T-helper 2 cell (primary cell): ENCODE measurements at places on chromosomes 11 and 22.

DNA sequence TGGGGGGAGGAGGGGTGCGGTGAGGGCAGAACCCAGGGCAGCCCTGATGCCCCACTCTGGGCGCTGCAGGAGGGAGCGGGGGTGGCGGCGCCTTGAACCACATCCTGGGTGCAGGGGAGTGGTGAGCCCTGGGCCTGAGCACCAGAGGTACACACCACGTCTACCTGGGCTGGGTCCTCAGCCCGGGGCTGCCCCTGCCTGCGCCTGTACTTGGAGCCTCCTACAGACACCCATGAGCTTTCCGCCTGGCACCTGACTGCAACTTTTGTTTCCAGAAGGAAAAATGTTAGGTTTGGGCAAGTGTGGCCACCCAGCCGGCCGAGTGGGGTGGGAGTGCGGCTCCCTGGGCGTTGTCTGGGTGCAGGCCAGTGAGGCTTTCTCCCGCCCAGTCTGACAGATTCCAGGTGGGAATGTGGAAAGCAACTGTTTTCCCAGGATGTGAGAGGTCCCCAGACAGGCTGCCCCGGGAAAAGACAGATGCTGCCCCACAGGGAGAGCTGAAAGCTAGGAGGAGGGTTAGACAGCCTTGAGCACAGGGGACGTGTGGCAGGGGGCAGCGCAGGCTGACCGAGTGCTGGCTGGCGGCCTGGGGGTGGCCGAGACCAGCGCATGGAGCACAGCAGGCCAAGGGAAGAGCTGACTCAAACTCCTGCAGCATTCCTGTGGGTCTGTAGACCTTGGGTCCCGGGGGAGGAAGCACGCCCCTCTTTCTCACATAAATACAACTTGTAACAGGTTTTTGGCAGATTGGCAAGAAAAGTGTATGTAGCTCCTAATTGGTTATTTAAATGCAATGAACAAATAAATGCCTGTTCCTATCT lies 44.1 kb downstream of the GNB1L start:
- DNase-seq = no peak

GRCh38 chr22:41613456-41613855 lies 7.4 kb downstream of the DESI1 start:
- DNase-seq = no peak

DNA sequence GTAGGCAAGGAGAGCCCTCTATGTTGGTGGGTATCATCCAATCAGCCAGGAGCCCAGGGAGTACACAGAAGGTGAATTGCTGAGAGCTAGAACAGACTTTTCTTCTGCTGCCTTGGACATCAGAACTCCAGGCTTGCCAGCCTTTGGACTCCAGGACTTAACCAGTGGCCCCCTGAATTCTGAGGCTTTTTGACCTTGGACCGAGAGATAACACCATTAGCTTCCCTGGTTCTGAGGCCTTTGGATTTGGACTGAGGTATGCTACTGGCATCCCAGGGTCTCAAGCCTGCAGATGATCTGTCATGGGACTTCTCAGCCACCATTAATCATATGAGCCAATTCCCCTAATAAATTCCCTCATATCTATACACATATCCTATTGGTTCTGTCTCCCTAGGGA lies 21.5 kb downstream of the TCF20 start:
- DNase-seq = no peak

- no peak for DNase-seq
Observed at GRCh38 chr11:8767466-8768142, 85.0 kb downstream of the RPL27A start.

- DNase-seq = no peak
Observed at GRCh38 chr22:46500201-46500600, 37.2 kb downstream of the CELSR1 start.

DNA sequence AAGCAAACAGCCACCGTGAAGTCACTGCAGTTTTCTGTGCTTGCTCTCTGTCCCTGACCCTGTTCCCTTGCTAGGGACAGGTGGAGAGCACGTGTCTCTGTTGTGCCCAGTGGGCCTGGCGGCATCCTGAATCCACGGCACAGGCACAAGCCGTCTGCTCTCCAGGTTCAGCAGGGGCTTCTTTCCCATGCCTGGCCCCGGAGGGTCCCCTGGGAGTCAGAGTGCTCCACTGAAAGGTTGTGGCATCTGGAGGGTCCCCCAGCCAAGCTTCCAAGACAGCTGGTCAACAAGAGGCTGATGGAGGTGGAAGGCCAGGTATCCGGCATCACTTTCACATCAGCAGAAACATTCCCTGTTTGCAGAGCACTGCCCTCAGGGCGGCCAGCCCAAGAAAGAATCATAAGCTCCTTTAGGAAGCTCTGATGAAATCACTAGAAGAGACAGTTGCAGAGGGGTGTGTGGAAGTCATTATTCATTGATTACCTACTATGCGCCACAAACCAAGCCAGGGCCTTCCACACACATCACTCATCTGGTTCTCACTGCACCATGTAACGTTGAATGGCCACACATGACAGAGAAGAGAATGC lies 346.4 kb upstream of the B3GAT1 start:
- DNase-seq = no peak

DNA sequence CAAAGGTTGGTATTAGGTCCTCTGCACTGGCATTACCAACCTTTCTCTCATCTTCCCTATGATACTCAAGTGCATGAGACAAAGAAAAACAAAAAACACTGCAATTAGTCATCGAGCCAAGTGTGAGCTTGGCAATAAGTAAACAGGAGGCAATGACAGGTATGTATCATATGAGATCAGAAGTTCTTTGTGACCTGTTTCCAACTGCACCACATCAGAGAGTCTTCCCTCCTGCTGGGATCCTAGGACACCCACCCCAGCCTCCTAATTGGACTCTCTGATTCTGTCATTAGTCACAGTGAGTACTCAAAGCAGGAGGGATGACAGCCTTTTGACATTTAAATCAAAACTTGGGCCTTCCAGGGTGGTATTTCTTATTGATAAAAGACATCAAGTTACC lies 7.8 kb upstream of the JAML start:
- peak; percentile 46 for DNase-seq

GRCh38 chr11:3174387-3174786 lies 9.3 kb upstream of the OSBPL5 start:
- DNase-seq = no peak

GRCh38 chr11:78202733-78203167 lies 14.0 kb downstream of the USP35 start:
- DNase-seq = no peak

- no peak for DNase-seq
Observed at GRCh38 chr22:46540874-46541273, 3.5 kb upstream of the CELSR1 start.

DNA sequence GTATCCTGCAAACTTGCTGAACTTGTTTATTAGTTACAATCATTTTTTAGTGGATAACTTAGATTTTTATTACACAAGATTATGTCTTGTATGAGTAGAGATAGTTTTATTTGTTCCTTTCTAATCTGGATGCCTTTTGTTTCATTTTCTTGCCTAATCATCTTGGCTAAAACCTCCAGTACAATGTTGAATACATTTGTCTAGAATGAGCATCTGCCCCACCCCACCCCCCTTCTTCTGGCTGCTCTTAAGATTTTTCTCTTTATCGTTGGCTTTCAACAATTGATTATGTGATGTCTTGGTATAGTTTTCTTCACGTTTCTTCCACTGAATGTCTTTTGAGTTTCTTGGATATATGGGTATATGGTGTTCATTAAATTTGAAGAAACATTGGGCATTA lies 37.3 kb upstream of the TUB start:
- DNase-seq = no peak

GRCh38 chr11:59247531-59248227 lies 35.0 kb upstream of the MPEG1 start:
- DNase-seq = peak; percentile 19

- DNase-seq = no peak
Observed at GRCh38 chr11:120079750-120080610, 57.9 kb downstream of the TRIM29 start.

DNA sequence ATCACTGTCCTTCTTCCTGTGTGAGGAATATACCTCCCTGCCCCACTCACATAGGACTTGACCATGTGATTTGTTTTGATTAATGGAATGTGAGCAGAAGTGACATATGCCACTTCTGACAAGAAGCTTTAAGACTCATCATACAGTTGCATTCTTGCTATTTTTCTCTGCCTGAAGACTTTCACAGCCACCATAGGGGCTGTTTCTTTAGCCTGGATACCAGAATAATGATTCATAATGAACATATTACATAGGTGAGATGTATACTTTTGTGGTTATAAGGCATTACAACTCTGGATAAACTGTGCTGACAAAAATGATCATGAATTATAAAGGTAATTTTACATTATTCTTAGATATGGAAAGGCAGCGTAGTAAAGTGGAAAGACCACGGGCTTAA lies 798.0 kb downstream of the DLG2 start:
- DNase-seq = no peak

DNA sequence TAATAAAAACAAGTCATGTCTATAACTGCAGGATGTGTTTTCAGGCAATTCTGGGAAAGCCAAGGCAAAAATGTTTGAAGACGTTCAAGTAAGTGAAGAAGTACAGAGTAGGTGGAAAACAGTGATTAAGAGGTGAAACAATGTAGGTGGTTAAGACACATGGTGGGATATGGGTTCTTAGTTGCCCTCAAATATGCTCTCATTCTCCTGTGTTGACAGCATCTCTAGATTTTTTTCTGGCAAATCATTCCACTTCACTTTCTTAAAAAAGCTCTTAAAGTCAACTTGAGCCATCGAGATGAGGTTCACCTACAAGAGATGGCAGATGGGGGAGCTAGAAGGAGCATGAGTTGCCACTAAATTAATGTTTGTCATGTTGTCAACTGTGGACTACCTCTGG lies 1041.0 kb upstream of the CNTN5 start:
- no peak for DNase-seq

DNA sequence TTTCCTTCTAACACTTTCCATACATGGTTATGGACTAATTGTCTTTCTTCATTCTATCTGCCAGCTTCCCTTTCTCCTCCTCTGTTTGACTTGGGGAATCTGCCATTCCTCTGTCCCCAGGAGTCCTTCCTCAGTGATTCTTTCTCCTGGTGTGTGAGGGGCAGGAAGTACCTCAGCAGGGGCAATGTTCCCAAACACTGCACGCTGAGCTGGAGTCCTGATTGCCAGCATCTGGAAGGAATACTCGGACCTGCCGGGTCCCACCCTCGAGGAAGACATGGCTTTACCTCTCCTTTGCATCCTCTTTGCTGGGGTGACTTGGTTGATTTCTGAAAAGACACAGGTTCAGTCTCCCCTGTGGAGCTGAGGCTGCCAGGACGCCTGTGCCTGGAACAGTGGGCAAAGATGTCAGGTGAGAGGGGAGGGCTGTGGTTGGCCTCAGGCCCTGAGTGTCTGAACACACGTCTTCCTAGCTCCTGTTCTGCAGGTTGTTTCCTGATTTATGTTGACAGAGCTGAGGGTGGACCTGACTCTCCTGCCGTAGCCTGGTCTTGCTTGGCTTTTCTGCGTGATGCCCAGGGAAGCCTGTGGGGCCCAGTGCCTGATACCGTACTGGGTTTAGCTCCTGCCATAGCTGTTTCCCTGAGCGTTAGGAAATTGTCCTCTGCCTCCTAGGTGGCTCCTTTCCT lies 4.3 kb downstream of the COX8A start:
- DNase-seq = no peak

- DNase-seq = no peak
Observed at GRCh38 chr11:12113294-12113693, 2.9 kb downstream of the MICAL2 start.

DNA sequence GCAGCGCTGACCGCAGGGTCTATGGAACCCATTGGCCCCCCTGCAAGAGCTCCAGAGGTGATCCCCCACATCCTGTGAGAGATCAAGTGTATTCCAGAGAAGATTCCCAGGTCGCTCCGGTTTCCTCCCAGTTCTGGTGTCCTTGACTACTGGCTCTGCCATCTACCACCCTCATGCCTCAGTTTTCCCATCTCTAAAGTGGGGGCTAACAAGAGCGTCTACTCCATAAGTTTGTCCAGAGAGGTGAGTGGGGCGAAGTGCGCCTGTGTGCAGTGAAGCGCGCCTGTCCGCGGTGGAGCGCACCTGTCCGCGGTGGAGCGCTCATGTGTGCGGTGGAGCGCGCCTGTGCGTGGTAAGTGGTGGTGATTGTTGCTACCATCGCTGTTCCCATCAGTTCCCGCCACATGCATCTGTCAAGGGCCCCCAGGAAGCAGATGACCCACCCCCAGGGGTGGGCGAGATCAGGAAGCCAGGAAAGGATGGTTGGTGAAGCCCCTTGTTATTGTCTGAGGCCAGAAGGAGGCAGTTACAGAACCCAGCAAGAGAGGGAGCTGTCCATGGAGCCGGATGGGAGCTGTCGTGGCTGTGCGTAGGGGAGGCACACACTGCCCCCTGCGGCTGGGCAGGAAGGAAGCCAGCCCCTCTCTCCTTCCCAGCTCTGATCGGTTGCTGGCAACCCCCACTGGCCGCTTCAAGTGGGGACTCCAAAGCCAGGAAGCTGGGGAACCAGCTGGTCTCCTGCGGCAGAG lies 73.2 kb upstream of the FGF3 start:
- no peak for DNase-seq

- DNase-seq = peak; percentile 41
Observed at GRCh38 chr11:1546536-1547466, 25.3 kb downstream of the DUSP8 start.

GRCh38 chr11:79458709-79459108 lies 17.9 kb upstream of the TENM4 start:
- DNase-seq = no peak

DNA sequence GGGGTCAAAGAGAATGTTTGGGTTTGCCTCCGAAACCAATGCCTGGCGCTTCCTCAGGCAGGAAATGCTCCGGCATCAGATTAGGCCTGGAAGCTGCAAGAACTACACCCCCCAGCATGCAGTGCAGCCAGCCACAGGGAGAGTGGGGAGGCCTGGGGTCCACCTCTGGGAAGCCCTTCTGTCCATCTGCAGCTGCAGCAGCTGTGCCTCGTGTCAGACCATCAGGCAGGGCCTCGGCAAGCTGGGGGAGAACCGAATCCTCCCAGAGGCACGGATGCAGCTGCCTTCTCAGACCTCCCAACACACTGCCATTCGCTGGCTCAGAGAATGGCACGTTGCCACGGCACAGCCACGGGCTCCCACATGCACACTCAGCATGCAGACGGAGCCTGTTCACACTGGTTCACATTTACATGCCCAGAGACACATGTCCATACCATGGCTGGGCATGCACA lies 57.4 kb downstream of the NECTIN1 start:
- DNase-seq = no peak

GRCh38 chr11:35647421-35648093 lies 15.0 kb upstream of the TRIM44 start:
- no peak for DNase-seq

DNA sequence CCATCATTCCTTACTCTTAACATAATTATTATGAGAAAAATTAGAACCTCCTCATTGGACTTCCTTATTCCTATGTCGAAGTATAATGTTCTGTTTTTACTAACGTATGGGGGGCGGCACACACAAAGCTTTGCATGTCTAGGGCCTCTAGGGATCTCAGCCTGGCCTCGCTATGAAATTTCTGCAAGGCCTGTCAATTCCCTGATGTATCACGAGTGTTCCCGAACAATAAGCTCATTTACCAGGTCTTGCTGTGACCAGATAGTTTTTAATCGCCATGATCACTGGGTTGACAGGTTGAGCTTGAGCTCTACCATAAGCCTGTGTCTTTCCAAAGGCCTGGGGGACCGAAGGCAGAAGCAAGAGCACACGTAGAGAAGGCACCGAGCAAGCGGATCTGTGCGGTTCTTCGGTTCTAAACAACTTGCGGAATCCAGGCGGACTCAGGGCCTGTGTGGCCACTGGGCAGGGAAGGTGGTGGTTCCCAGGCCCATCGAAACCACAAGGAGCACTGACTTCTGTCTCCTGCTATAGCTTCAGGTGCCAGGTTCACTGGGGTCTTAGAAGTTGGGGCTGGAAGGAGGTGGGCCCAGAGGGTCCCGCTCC lies 10.4 kb upstream of the FXYD2 start:
- no peak for DNase-seq
